ENCODE measurements at places on chromosomes 7 and 10. TPM values are rescaled to one million over a fixed set of nuclear protein-coding genes. Genes with fewer than 3 reads are reported as not detected.
A peak's percentile ranks its signal among the peaks of the same experiment; 100 is the strongest.

GRCh38 chr7:139068544-139069399 lies 32.9 kb upstream of the ZC3HAV1L start:
- no peak for DNase-seq

- DNase-seq, result no peak
These were observed 281.9 kb downstream of the PPP1R3A start for GRCh38 chr7:113636727-113637421.

MARVELD1 gene
- total RNA-seq, result 37.2 TPM

- DNase-seq, result no peak
These were observed 46.3 kb downstream of the MGMT start for GRCh38 chr10:129513312-129513711.

PARG gene
- total RNA-seq, result 28.9 TPM

DNA sequence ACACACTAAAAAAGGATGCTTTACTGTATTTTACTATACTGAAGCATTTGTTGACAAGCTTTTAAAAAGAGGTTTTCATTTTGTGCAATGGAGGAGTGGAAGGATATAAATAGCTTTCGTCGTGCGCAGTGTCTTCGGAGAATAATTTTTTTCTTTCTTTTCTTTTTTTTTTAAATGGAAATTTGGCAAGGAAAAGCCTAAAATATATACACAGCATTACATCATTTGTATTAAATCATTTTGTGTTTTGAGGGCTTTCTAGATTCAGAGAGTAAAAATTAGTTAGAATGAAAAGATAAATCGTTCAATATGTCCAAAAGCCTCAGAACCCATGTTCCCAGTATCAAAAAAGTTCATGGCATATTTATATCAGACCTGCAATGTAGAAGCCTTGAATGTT lies 150.2 kb upstream of the FERD3L start:
- no peak for DNase-seq

DNA sequence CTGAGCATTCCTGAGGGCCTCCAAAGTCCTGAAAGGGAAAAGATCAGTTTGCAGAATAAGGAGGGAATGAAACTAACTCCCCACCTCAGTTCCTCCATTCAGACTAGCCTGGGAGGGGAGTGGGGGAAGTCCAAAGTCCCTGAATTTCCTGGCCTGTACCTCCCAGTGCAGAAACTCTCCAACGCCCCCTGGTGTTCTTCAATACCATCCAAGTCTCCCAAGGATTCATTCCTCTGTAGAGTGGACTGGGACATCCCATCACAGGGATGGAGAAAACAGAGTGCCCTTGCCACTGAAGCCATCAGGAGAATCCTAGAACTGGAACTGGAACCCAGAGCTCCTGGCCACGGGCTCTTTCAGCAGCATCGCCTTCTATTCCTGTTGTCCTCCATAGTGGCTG lies 1.6 kb upstream of the COL13A1 start:
- no peak for DNase-seq

- no peak for DNase-seq
These were observed 12.3 kb downstream of the AOAH start for GRCh38 chr7:36712015-36712414.

OLAH gene
- total RNA-seq, result 8.4 TPM

TRPV5 gene
- not detected for total RNA-seq

DNA sequence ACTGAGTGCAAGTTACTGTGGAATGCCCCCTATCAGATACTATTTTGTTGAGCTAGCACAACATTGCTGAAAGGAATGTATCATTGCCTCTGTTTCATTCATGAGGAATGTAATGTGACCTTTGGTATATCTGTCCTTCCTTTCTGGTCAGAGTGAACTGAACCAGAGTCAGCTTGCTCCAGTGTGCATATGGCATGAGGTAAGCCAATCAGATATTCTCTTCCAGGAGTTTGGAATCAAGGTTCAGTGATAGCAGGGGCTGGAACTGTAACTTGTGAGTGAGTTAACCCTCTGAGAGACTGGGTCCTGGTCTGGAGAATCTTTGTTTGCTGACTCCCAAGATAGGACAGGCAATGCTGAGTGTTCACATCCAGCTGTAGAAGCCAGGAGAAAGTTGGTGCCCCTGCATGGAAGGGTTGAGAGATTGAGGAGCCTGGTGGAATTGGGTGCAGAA lies 45.3 kb upstream of the OSBPL3 start:
- DNase-seq, result peak; percentile 84

- no peak for DNase-seq
These were observed 79.2 kb downstream of the GLRX3 start for GRCh38 chr10:130215151-130215930.

BCCIP gene
- 40.0 TPM for total RNA-seq

DNA sequence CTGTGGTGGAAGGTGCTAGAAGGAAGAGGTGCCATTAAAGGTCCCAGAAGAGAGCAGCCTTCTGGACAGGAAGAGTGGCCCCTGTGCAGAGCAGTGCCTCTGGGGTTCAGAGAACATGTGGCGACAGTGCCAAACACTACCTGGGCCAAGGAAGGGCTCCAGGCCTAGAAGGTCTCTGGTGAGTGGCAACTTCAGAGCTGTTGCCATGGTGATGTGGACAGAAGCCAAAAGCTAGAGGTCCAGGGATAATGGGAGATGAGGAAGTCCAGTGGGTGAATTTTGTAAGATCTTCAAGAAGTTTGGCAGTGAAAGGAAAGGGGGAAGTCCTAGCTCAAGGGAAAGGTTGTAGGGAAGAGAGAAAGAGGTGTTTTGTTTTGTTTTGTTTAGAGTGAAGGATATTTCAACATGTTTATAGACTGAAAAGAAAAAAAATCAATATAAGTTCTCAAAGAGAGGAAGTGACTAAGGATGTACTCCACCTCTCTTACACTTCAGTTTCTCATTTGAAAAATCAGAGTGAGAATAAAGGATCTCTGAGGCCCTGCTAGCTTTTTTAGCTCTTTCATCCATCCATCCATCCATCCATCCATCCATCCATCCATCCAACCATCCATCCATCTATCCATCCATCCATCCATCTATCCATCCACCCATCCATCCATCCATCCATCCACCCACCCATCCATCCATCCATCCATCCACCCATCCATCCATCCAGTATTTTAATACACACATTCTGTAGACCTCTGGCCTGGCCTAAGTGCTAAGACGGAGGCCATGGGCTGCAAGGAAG lies 77.1 kb upstream of the DUSP5 start:
- no peak for DNase-seq

GRCh38 chr10:30576641-30577040 lies 52.9 kb downstream of the LYZL2 start:
- DNase-seq, result no peak

PKD1L1 gene
- 0.14 TPM for total RNA-seq

- no peak for DNase-seq
These were observed 95.4 kb upstream of the SHH start for GRCh38 chr7:155907450-155908200.

HOXA2 gene
- total RNA-seq, result 1.1 TPM

POU6F2 gene
- 0.04 TPM for total RNA-seq

- no peak for DNase-seq
These were observed 36.5 kb upstream of the ZNF680 start for GRCh38 chr7:64599359-64599758.

Data from kidney epithelial cell (primary cell).